ENCODE measurements at places on chromosomes 1 and 21.

DNA sequence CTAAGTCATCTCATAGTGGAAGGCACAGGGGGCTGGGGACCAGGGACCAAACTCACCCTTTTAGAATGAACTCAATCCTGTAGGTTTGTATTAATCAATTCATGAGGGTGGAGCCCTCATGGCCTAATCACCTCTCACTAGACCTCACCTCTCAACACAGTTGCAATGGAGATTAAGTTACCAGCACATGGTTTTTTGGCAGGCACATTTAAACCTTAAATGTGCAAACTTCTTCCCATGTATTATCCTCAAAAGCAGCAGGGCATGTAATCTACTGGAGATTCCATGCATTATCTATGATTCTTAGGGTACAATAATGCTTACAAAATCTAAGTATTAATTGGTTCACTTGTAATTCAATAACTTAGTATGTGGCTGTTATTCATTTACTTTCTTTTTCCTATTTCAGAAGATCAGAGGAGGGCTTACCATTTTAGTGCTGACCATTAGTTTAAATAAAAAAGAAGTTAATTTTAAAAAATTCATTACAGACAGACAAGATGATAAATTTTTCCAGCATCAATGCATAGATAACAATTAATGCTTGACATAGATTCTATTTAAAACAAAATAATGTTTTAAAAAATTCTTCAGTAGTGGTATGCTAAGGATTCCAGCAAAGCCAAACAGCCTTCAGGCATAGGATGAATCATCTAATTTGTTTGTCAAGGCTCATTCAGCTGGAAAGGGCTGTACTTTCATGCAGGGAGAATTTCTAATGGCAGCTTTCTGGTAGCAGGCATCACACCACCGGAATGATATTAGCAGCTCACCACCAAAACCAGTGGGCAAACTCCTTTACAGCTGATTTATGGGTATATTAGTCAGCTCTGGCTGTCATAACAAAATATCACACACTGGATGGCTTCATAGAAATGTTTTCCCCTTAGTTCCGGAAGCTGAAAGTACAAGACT lies 124.6 kb upstream of the ZNF648 start:
- peak; percentile 70 for DNase-seq

DNA sequence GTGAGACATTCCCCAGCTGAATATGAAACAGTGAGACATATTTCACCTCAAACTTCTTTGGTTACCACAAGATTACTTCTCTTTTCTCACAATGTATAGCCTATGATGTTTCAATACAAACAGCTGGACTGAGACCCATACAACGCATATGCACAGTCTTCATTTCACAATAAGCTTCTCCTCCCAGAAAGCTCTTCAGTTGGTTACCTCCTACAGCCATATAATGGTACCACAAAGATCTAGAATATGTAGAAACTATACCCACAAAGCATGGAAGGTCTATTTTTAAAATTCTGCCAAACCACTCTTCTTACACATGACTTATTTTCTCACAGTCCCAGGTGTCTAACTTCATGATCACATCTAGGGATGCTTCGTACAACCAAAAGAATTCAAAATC lies 70.8 kb downstream of the JAK1 start:
- DNase-seq = no peak

DNA sequence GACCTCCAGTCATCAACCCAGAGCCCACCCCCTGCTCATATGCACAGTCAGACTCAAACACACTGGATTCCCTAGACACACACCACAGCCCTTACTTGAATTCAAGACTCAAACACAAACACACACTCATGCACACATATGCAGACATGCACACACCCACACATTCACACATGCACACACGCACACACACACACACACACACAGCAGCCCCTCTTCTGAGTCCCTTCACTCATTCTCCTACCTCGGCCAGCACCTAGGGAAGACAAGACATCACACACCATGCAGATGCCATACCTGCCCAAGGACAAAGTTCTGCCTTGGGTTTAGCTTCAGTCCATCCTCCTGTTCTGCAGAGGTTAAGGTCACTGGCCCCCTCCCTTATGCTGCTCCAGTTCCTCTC lies 1.6 kb upstream of the HCRTR1 start:
- DNase-seq = no peak

GRCh38 chr1:17392199-17392740 lies 20.3 kb downstream of the PADI6 start:
- no peak for DNase-seq

- DNase-seq = no peak
Measured at GRCh38 chr1:159339536-159339935, 37.4 kb downstream of the FCER1A start.

DNA sequence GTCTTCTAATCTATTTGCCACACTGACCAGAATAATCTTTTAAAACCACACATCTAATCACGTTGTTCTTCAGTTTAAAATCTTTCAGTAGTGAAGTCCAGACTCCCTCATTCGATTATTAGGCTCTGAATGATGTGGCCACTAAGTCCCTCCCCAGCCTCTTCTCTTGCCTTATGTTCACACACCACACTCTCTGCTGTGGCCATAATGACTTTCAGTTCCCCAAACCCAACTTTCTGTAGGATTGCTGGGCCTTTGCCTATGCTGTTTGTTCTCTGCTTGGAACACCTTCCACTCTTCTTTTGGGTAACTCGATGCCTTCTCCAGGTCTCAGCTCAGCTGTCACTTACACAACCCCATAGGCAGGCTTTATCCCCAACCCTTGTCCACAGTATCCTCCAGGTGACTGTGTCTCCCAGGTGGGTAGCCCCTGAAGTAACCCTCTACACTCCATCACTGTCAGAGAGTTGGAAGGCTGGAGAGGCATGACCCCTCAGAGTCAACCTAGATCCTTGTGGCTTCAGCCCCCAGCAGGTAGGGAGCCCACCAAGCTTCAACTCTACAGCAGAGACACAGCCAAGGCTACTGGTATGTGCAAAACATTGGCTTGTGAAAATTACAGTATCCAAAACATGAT lies 8.4 kb upstream of the SLC37A1 start:
- DNase-seq = no peak

DNA sequence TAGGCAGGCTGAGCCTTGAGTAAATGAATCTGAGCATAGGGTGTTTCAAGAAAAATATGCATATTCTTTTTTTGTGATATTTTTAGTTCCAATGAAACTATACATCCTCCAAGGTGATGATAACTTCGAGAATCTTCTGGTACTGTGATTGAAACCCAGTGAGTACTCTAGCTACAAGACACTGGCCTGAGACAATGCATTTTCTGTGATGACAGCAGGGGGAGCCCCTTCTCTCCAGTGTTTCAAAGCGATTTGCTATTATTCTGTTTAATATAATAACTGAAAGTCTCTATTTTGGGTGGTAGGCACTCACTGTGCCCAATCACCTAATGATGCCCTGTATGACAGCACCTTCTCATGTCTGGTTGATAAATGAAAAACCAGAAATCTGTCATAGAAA lies 12.1 kb downstream of the IRF2BP2 start:
- no peak for DNase-seq

DNA sequence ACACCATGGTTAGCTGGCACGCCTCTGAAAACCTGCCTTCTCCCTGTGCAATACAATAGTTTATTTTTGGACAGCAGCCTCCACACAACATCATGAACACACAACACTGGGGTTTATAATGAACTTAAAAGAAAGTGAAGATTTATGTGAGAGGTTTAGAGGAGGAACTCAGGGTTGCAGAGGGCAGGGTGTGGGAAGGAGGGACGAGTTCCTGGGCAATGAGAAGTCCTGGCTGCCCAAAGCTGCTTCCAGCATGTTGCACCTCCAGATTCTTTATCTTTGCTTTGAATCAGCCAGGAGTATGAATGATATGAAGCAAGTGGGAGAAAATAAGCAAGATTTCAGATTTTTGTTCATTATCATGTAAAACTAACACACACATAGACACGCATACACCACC lies 11.3 kb upstream of the LRRC8D start:
- peak; percentile 46 for DNase-seq

DNA sequence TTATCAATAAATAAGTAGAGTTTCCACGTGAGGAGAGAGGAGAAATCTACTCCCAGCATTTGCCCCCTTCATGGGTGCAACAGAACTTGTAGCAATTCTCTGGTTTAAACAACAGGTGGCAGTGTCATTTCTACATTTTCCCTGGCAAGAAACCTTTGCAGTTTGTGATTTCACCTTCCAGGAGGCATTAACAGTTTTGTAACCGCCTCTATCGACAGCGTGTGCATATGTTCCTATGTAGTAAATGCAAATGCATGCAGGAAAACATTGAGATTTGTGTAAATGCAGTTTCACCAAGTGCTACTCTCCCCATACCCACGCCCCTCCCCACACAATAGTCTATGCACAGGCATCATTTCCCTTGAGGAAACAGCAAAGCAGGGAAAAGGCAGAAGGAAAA lies 494.7 kb downstream of the SMYD3 start:
- peak; percentile 8 for DNase-seq

DNA sequence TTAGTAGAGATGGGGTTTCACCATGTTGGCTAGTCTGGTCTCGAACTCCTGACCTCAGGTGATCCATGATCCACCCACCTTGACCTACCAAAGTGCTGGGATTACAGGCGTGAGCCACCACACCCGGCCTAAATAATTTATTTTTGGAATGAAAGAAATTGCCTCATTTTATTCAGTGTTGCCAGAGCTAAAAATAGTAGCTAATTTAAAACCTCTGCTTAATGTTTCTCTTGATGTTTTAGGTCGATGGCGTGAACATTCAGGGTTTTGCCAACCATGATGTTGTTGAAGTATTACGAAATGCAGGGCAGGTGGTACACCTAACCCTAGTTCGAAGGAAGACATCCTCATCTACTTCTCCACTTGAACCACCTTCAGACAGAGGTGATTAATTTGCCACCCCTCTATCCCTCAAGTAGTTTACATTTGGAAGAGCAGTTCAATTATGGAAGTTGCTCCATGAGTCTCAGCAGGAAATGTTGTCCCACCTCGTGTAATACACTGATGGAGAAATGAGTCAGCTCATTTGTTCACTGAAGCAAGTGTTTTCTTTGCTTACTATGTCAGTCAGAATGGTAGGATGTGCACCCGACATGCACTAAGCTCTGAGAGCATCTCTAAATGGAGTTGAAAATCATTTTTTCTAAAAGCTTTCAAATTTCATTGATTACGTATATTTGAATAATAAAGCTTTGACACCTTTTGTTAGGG lies 54.9 kb downstream of the PATJ start:
- no peak for DNase-seq

DNA sequence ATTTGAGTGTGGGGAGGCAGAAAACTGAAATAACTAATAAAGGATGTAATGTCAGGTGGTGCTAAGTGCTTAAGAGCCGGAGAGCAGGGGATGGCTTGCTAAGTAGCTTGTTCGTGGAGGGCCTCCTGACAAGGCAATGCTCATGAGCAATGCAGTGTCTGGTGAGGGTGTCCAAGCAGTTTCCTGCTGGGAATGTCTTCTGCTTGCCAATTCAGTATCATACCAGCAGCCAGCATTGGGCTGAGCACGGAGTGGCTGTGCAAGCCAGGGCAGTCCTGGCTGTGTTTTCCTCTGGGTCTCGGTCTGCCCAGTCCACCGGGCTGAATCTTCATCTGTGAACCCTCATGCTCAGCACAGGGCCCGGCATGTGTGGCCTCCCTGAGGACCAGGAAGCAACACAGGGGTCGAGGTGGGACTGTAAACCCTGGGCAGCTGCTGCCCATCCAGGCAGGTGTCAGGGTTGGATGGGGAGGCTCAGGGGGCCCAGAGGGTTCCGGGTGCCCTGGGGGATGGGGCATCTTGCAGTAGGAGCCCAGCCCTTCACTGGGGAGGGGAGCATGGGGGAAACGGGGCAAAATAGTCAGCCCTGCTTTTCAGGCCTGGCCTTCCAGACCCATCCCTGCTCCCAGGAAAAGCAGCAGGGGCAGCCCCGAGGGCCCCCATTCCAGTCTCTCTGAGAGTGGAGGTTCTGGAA lies 27.5 kb downstream of the EDN2 start:
- no peak for DNase-seq

DNA sequence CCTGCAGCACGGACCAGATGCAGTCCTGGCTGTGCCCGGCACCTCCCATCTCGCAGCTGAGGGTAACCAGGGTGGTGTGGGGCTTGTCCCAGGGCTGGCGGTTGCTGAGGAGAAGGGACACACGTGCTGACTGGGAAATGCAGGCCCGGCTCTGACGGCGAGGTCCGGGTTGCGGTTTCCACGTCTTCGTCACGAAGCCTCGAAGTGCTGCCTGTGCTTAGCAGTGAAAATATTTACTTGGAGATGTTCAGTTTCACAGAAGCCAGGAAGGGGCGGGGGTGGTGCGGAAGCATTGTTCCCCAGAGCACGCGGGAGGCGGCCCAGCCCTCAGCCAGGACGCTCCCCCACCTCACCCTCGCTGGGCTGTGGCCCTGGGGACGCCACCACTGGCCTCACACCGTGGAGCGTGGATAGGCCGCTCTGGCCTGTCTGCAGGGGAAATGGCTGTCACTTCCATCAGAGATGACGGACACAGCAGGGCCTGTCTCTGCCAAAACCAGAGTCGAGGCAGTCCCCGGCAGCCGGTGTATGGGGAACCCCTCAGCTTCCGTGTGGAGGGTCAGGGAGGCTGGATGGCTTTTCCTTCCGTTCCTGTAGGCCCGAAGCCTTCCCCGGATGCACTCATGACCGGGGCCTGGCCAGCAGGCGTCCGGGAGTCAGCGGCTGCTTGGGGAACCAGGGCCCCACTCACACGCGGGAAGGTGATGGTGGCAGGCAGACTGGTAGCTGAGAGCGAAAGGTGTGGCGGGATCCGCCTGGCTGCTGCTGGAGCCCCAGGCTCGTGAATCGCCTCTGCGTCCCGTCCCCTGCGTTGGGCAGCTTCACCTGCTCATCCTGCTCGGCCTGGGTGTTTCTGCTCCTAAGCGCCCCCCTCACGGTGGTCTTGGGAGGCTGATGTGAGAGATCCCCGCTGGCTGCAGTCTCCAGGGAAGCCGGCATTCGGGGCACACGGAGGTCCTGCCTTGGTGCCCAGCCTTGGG lies 14.7 kb upstream of the POFUT2 start:
- no peak for DNase-seq

DNA sequence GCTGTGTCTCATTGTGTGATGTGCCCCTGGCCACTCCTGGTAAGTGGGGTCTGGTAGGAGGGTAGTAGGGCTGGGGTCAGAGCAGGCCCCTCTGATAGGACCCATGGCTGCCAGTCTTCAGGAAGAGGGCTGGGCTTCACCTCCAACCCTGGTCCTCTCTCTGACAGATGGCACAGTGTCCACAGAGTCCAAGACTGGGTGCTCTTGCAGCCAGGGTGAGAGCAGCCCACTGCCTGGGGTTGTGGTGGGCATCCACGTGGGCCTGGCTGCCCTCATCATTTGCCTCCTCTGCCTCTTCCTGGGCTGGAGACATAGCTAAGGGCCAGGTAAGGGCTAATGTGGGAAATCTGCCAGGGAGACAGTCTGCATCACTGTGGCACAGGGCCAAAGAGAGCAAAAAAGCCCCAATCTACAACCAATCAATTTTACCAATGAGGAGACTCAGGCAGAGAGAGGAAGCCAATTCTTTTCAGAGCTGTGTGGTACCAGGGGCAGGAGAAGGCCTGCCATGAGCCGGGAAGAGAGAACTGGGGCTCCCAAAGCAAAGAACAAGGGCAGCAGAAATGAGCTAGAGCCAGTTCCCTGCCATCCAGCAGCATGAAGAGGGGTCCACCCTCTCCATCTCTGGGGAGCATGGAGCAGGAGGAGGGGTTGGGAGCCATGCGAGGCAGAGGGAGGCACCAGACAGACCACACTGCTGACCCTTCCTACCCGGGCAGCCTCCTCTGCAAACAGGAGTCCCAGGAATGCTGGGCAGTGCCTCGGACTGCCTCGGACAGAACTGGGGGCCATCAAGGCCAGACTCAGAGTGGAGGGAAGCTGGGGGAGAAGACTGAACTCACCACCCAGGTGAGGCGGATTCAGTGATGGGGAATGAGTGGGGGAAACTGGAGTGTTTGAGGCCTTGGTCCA lies 26.8 kb downstream of the SLC27A3 start:
- DNase-seq = no peak

- DNase-seq = no peak
Measured at GRCh38 chr1:85582687-85583591, 2.4 kb downstream of the CCN1 start.
